Left lung (tissue), 14 donors: ENCODE measurements at places on chromosomes 3 and 15. TPM values are rescaled to one million over a fixed set of nuclear protein-coding genes. Genes with fewer than 3 reads are reported as not detected.

MCTP2 gene
- 38.1 TPM for polyA plus RNA-seq

CCDC39 gene
- polyA plus RNA-seq: 7.7 TPM

SEC62 gene
- polyA plus RNA-seq: 151 TPM

CHRNA5 gene
- 2.7 TPM for polyA plus RNA-seq

RARB gene
- polyA plus RNA-seq: 30.4 TPM

CTXN2 gene
- polyA plus RNA-seq: not detected

ARGFX gene
- polyA plus RNA-seq: not detected

FOXB1 gene
- polyA plus RNA-seq: not detected

GPD1L gene
- 39.3 TPM for polyA plus RNA-seq

ANKUB1 gene
- polyA plus RNA-seq: 0.44 TPM

MYZAP gene
- 64.5 TPM for polyA plus RNA-seq

HES1 gene
- polyA plus RNA-seq: 98.4 TPM

PLAAT1 gene
- 0.70 TPM for polyA plus RNA-seq

- no peak for DNase-seq
Measured at GRCh38 chr15:86558252-86558651, 478.6 kb downstream of the AGBL1 start.

DNA sequence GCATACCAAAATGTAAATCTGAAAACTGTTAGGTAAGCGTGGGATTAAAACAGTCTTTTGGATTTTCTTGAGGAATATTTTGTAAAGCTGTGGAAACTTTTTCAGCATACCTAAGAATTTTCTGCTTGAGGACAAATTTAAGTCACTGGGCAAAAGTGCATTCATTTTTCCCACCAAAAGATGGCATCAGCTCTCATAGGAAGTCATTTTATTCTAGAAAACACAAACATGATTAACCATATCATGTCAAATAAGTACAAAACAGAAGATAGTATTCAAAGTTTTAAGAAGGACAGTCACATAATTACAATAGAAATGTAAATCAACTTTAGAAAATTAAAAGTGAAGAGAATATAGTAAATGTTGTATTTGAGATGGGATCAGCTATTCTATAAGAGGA lies 63.5 kb downstream of the SLC49A4 start:
- DNase-seq: no peak

- DNase-seq: no peak
Measured at GRCh38 chr3:175005881-175006280, 146.7 kb downstream of the NAALADL2 start.

GRCh38 chr3:142888481-142889211 lies at the start of gene PCOLCE2:
Gene PCOLCE2 (minus strand): TSS chr3:142889083. CDS start chr3:142888896, 187 bp downstream.
- peak; percentile 40 for DNase-seq

GRCh38 chr3:187211532-187212195 lies 14.4 kb downstream of the RTP1 start:
- no peak for DNase-seq

- DNase-seq: no peak
Measured at GRCh38 chr15:74653426-74654102, 37.9 kb downstream of the CLK3 start.

- DNase-seq: no peak
Measured at GRCh38 chr15:56877255-56877970, 41.0 kb upstream of the TCF12 start.

- DNase-seq: no peak
Measured at GRCh38 chr15:65836665-65837064, 32.6 kb upstream of the RAB11A start.

DNA sequence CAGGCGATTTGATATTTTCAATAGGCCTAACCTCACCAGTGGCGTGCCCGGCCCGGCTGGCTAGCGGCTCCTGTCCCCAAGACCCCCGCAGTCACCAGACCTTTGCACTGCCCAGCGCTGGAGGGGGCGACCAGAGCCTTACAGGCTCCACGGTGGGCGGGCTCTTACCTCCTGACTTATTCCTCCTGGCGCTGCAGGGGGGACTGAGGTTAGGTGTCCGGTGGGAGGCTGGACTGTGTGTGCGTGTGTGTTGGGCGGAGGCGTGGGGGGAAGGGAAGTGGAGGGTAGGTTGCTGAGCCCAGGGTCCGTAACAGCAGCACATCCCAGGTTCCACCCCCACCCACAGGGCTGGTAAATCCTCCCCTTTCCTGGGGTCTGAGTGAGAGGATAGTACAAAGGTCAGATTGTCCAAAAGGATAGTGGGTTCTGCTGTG lies 27.5 kb upstream of the THRB start:
- no peak for DNase-seq

DNA sequence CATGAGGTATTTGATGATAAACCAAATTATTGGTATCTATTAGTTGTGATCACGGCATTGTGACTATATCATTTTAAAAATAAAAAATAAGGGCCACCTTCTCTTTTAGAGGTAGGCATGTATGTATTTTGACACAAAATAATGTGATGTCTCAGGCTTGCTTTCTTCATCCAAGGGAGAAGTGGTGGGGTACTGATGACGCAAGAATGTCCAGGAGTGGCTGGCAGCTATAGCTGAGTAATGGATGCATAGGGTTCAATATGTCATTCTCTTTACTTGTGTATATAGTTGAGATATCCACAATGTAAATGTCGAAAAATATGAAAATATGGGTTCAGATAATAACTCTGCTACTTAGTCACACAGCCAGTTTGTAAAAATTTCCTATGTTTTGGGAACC lies 46.8 kb upstream of the NSMCE3 start:
- no peak for DNase-seq

DNA sequence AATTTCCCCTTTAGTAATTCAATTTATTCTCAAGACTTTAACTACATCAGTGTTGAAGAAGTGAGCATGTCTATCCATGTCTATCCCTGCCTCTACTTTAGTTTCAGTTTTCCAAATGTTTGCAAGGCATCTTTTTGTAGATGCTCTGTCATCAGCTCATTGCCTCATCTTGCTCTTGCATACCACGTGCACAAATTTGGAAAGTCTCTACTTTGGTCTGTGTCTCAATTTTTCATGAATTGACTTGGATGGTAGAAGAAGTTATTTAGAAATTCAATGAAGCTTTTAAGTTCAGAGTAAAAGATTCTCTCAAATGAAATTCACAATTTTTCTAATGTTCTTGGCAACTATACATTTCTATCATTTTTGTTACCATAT lies 55.3 kb downstream of the CLDN1 start:
- DNase-seq: no peak

- DNase-seq: no peak
Measured at GRCh38 chr3:160801386-160802118, 45.5 kb downstream of the PPM1L start.

DNA sequence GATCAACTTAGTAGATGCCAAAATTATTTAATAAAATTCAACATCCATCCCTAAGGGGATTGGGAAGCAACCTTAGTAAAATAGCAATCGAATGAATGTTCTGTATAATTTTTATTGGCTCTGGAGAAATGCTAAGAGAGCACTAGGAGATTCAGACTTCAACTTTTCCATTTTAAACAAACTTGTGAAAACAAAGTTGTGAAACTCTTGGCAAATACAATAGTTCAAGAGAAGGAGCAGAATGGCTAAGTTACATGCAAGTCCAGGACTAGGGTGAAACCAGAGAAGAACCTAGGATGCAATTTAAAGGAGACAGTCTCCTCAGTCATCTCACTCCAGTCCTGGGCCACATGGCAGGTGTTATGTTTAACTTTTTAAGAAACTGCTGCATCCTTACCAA lies 16.7 kb upstream of the ZNF280D start:
- DNase-seq: no peak

DNA sequence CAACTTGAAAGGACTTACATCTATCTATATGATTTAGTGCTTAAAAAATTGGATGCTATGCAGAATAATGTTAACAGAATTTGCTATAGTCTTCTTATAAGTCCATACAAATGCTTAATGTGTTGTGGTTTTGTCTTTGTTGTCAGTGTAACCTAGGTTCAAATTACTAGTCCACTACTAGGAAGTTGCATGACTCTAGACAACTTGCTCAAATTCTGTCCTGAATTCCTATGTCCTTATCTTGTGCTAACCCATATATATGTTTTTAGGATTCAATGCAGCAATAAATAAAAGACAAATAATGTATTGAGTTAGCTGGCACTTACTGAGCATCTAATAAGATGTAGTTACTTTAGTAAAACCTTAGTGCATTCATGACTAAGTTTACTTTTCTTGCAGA lies 276.5 kb upstream of the KCNMB2 start:
- DNase-seq: no peak

DNA sequence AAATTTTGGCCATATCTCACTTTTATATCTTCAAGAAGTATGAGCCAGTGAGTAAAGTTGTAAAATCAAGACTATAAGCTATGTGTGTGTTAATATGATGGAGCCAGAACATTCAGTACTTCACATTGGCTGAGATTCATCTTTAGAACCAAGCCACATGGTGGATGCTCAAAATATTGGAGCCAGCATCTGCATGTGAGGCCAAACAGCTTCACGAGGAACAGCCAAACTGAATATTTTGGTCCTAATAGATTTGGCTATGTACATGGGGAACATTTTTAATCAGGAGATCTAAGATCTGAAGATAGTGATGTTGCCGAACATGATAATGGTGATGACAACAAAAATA lies 1089.8 kb downstream of the TUSC7 start:
- DNase-seq: no peak

GRCh38 chr3:139118835-139119234 lies 74.1 kb upstream of the PRR23C start:
- no peak for DNase-seq

DNA sequence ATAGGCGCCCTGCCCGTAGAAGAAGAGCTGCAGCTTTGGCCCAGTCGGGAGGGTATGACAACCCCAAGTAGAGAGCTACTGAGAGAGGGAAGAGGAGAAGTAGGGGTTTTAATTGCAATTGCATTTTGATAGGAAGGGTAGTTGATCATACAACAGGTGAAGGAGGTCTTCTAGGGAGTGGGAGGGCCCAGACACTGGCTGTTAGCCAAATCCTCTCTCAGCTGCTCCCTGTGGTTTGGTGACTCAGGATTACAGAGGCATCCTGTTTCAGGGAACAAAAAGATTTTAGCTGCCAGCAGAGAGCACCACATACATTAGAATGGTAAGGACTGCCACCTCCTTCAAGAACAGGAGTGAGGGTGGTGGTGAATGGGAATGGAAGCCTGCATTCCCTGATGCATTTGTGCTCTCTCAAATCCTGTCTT lies 408.9 kb upstream of the THBS1 start:
- DNase-seq: peak; percentile 53

DNA sequence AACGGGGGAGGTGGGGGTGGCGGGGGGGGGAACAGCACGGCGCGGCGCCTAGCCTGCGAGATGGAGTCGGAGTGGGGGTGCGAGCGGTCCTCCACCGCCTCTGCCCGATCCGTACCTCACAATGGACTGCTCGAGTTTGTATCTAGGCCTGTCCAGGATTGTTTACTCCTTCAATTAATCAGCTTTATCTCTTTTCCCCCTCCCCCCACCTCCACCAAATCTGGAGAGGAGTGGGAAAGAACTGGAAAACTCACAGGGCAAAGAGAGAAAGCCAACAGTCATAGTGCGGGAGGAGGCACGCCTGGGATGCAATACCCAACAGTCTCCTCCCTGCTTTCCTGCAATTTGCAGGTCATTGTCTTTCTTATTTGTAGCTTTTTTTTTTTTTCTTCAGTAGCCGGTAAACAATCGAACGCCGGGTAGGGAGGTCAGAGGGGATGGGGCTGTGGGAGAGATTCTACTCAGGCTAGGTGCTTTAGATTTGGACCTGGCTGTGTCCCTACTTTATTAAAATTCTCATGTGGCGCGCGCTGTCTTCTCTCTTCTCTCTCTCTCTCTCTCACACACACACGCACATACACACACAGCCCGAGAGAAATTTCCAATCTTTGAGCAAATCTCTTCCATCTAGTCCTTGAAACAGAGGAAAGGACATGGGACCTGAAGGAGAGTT lies 6.9 kb upstream of the MEIS2 start:
- DNase-seq: no peak

DNA sequence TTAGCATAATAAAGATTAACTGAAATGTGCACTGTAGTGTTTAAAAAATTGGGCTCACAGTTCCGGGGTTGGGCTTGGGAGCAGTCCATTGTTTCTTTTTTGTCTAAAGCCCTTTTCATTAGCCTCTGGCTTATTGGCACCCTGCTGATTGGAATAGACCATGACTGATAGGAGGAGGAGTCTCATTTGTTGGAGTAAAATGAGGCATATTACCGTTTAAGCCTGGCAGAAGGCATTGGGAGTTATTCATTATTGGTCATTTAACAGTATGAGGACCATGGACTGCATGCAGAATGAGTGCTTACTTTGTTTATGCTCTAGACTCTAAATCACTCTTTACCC lies 139.0 kb upstream of the CGNL1 start:
- no peak for DNase-seq

- DNase-seq: peak; percentile 3
Measured at GRCh38 chr15:88012233-88012632, 244.3 kb downstream of the NTRK3 start.

GRCh38 chr15:90266061-90266431 lies 574 bp downstream of the NGRN start:
- DNase-seq: peak; percentile 79

- DNase-seq: peak; percentile 88
Measured at GRCh38 chr3:194689493-194689944, 3.8 kb downstream of the FAM43A start.

DNA sequence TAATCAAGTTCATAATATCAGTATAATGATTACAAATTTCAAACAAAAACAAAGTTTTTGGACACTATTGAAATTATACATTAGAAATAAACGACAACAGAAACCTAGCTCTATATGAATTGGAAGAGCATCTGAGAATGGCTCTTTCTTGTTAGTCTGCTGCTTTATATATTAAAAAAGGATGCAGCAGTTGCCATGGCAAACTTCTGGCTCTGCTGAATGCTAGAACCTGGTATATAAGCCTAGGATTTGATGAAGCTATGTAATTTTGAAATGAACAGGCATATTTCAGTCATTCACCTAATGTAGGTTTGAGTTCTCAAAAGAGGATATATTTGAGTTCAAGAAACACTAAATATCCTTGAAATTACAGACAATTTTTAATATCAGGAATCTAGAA lies 252.7 kb upstream of the KCNMB2 start:
- no peak for DNase-seq

DNA sequence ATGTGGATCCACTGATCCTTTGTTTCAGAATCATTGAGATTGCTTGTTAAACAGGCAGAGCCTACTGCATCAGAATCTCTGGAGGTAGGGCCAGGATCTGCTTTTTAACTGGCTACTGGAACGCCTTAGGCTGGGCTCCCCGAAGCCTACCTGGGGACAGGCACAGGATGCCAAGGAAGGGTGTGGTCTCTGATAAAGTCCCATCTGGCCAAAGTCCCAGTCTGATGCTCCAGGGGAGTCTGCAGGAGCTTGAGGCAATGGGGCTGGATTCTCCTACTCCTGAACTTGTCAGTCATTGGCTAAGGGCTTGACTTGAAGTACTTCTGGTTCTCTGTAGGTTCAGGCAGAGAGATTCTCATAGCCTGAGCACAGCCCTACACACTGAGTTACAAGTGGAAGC lies 22.4 kb upstream of the CCK start:
- no peak for DNase-seq

GRCh38 chr15:74316141-74316540 lies 51.3 kb downstream of the CYP11A1 start:
- no peak for DNase-seq

GRCh38 chr15:31379577-31379976 lies 52.9 kb downstream of the KLF13 start:
- no peak for DNase-seq
